ENCODE measurements at places on chromosomes 1 and 21.

GRCh38 chr1:220224611-220225124 is 47.6 kb downstream of the RAB3GAP2 start:
- no peak for DNase-seq

GRCh38 chr21:45873418-45873817 is 108.2 kb upstream of the COL6A1 start:
- no peak for DNase-seq

DNA sequence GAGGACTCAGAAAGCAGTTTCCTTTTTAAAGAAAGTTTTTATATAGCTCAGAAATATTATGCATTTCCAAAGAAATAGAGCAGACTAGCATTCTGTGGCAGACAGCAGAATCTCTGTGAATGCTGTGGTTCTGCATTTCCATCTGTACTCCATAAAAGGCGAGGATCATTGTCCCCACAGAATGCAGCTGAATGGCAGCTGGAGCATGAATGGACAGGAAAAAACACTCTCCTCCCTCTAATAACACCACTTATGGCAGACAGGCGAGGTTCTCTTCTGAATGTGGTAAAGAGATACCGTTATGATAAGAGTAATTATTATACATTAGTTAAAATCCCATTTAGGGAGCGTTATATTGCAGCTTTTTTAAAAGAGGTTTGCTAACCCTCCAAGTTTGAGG is 81.4 kb upstream of the WLS start:
- no peak for DNase-seq

GRCh38 chr1:116036255-116036654 is 59.9 kb downstream of the SLC22A15 start:
- DNase-seq = no peak

DNA sequence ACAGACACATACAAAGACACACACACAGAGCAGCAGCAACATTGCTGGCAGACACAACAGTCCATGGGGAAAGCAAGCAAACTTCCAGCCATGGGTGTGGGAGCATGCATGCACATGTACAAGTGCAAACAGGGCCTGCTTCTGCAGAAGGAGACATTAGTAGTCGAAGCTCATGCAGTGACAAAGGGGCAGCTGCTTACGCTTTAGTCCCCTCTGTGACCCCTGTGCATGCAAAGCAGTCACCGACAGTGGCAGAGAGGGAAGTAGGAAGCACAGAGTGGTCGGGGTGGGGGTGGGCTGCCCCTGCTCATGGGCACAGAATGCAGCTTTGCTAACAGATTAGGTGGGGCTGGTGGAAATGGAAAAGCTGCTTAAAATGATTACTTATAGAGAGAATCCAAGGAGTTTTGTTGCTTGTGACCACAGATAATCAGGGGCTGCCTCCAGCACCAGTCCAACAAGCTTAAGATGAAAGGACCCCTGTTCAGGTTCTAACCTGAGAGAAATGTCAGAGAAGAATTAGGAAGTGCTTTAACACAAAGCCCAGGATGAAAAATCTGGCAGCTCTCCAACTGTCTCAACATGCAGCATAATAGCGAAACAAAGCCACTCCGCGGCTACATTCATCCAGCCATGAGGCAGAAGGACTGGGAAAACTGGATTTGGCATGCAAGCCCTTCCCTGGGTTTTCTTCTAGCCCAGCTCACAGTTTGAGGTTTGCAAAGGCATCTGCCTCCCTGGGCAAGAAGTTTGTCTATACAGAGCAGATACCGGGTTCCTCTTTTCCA is 378.9 kb downstream of the KCNH1 start:
- DNase-seq = no peak
